IMR-90 (cell line): ENCODE measurements at places on chromosomes 1 and 21. TPM values are rescaled to one million over a fixed set of nuclear protein-coding genes. Genes with fewer than 3 reads are reported as not detected.
A peak's percentile ranks its signal among the peaks of the same experiment; 100 is the strongest.

The FAM167B gene
- total RNA-seq = 0.18 TPM in 1 of 2 replicates, not detected in the other

The NR5A2 gene
- under 0.01 and 0.18 TPM in 2 replicates for total RNA-seq

The BSND gene
- total RNA-seq = not detected in 2 replicates

The FCN3 gene
- total RNA-seq = not detected in 2 replicates

The LPAR3 gene
- 0.18 and 0.28 TPM in 2 replicates for total RNA-seq

- DNase-seq = no peak
Observed at GRCh38 chr1:28035420-28035819, 53.0 kb downstream of the EYA3 start.

DNA sequence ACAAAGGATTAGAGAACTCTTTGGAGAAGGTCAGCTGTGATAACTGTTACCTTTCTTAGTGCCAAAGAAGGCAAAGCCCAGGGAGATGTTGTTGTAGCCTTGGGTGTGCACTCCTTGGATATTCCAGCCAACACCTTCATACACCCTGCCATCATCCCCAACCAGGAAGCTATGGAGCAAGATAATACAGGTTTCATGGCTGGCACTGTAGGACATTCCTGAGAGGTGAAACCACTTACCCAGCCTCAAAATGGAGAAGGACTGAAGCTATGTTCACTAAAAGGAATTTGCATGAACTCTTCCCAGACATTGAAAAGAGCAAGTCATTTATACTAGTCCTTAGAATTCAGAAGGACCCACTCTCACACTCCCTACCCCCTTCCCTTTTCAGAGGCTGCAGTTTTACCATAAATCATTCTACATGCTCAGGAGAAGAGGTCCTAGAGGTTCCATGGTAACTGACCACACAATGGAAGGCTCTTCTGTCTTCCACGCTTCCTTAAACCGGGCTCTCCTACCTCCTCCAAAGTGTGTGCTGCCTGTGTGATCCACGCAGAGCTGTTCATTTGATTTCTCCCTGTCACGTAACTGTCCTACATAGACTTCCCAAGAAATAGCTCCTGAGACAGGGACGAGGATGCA, 5.5 kb downstream of the PGLYRP4 start:
- DNase-seq = no peak

DNA sequence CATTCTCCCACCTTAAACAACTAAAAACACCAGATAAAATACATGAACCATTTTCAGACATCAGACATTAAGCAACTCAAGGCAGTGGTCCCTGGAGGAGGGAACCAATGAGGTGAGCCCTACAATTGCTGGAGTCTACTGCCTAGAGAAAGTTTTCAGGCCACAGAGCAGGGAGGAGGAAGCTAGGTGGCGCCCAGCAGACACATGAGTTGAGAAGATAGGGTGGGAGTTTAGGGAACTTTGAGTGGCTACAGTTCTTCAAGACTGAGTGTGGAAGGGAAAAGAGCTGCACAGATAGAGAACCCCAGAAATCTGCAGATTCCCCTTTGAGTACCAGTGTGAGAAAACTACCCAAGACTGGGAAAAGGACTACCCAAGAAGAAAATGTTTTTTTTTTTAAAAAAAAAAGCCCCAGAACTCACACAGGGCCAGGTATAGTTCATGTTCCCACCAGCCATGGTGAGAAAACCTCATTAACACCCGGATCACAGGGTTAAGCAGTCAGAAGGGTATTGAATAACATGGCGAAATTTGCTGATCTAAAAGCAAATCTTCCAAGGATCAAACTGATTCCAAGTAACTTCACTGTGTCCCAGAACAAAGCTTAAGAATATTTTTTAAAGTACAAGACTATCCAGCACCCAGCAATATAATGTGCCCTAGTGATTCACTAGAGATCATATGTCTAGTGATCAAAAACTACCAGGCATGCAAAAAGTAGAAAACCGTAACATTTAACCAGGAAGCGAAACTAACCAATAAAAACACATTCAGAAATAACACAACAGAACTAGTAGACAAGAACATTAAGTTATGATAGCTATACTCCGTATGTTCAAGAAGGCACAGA, 12.0 kb downstream of the ALDH9A1 start:
- no peak for DNase-seq

DNA sequence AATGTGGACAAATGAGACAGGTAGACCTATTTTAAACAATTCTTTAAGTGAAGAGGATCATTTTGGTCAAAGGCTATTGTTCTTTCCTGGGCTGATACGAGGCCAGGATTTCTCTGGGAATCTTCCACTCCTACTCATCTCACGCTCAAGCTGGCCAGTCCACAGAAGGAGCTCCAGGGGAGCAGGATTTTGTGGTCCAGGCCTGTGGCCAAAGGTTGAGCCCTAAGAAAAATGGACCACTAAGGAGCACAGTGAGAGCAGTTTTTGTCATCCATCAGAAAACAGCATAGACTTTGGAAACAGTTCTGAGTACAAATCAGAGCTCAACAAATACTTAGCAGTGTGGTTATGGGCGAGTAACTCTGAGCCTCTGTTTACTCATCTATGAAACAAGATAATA, 260.2 kb upstream of the RUNX1 start:
- DNase-seq = no peak

- DNase-seq = peak; percentile 72
Observed at GRCh38 chr1:110005971-110006370, 21.4 kb downstream of the AHCYL1 start.
